ENCODE measurements at places on chromosomes 3 and 15. TPM values are rescaled to one million over a fixed set of nuclear protein-coding genes. Genes with fewer than 3 reads are reported as not detected.

GRCh38 chr15:49847423-49848281, 226.8 kb downstream of the DTWD1 start:
- no peak for DNase-seq

DNA sequence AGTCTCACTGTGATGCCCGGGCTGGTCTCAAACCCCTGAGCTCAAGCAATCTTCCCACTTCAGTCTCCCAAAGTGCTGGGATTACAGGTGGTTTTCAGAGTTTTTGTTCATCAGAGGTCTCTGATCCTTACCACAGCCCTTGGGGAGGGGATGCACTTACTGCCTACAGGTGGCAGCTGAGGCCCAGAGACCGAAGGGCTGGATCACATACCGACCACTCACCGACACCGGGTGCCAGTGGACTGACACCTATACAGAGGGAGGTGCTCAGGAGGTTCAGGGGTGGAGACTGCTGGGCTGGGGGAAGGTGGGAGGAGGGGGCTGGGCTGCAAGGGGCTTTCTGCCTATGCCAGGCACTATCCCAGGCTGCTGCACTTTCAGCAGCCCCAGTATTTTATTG, 19.5 kb downstream of the DUSP7 start:
- no peak for DNase-seq

The NEDD4 gene
- 6.6 TPM for total RNA-seq

The DNAJC17 gene
- total RNA-seq = 45.6 TPM

The TIGIT gene
- 42.4 TPM for total RNA-seq

DNA sequence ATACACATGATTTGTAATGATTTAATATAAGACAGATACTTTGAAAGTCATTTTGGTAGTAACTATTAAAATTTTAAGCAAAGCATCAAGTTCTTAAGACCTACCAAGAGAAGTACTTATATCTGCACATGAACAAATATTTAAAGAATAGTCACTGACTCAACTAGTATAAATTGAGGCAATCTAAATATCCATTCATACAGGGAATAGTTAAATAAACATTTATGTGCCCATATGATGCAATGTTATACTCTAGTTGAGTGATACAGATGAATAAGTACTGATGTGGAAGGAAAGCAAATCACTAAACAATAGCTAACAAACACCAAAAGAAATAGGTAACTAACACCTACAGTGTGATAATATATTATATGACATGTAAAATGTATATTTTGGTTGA, 527.7 kb downstream of the EPHA3 start:
- no peak for DNase-seq

GRCh38 chr3:111773484-111773883, 85.6 kb upstream of the PHLDB2 start:
- no peak for DNase-seq

DNA sequence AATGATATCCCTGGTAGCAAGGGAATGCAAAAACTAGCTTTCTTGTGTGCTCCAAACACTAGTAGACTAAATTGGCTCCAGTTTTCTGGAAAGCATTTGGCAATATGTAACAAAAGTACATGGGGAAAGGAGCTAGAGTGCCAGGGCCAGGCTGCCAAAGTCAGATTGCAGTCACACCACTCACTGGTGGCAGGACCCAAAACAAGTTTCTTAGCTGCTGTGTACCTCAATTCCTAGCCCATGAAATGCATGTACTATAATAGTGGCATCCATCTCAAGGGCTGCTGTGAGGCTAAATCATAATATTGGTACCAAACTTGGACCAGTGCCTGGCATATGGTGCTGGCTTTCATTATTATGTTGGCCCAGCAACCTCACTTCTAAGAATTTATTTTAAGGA, 49.3 kb downstream of the CLDN18 start:
- no peak for DNase-seq

- no peak for DNase-seq
These were observed 8.4 kb upstream of the MYO1E start for GRCh38 chr15:59380902-59381610.

DNA sequence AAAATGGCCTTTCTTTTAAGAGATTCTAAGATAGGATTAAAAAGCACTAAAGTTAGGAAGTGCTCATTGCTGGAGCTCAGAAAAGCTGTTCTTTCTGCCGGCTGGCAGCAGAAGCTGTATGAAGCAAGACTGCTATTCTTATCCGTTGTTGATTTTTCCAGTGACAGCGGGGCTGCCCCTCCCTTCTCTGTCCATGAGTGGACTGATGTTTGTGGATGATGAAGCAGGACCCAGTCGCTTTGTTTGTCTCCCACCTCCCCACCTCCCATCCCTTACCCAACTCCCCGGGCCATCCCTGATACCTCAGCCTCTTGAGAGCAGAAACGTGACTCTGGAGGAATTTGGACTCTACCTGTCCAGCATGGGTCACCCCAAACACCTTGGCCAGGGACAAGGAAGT, 10.3 kb upstream of the MUSTN1 start:
- no peak for DNase-seq

DNA sequence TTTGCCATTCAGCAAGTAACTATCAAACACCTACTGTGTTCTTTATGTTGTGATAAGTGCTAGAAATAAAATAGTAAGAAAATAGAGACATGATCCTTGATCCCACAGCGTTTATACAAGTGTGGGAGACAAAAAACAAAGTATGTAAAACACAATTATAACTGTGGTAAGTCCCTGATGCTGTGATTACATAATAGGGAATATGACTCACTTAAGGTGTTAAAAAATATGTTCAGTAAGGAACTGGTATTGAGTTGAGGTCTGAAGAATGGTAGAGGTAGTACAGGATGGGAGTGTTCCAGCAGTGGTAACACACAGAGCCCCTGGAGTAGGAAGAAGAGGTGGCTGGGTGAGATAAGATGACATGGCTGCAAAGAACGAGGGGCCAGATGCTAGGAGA, 132.1 kb upstream of the TMC3 start:
- no peak for DNase-seq

DNA sequence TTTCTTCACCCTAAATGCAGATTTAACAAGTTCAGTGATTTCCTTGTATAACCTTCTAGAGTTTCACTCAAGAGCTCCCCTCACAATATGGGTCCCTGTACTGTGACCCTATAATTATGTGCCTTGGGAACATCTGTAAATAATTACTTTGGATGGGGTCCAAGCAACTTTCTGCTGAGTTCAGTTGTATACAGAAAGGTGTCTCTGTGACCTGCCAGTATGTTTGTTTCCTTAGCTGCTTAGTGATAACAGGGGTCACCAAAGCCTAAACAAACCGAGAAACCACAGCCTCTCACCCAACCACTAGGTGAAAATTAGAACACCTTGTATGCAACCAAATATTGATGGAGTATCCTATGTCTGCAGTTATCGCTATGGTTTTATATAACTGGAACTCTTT, 29.8 kb upstream of the SLC25A36 start:
- no peak for DNase-seq

The EEF1AKMT4 gene
- 3.3 TPM for total RNA-seq

The CFAP100 gene
- total RNA-seq = not detected

DNA sequence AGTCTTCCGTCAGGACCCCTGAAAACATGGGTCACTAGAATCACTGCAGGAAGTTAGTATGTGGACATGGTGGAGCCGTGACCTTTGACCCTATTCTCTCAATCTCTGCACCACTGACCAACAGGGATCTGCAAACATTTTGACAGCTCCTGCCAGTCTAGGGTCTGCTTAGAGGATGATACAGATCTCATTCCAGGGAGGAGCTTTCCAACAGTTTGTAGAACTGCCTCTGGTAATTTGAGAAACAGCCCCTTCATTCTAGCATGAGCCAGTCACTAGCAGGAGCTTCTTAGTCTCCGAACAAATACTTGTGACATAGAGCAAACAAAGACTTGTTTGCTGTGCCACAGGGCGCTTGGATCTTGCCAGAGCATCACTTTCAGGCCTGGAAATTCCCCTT, 270.3 kb upstream of the CFAP20DC start:
- DNase-seq = no peak

DNA sequence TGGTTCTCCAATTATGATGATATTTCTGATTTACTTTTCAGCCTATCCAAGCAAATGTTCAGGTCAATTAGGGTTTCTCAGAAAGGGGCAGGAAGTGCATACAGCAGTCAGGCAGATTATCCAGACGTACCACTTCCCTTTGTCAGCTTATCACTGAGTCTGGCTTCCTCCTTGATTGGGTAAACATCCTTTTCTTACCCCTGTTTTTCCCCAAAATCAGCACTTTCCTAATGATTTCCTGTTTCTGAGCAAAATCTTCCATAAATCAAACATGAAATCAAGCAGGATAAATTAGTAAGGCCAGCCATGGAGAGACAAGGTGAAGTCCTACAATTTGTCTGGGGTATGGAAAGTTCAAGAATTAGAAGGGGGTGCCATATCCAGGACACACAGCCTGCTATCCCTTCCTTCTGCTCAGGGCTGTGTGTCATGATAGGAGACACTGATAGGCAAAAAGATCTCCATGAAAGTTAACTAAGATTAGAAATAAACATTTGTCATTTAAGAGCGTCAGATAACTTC, 29.0 kb downstream of the ADIPOQ start:
- DNase-seq = no peak

GRCh38 chr3:164113371-164114332, 964.6 kb downstream of the SI start:
- DNase-seq = no peak

- no peak for DNase-seq
These were observed 26.1 kb upstream of the NECTIN3 start for GRCh38 chr3:111045564-111045963.
